Fibroblast of skin of right quadriceps (primary cell): ENCODE measurements at places on chromosomes 16 and 17.

GRCh38 chr17:30248786-30249185 is 13.3 kb upstream of the SLC6A4 start:
- DNase-seq: no peak

GRCh38 chr16:64013856-64014255 is 1108.0 kb downstream of the CDH11 start:
- peak; percentile 18 for DNase-seq

GRCh38 chr16:56351481-56351880 is 73.9 kb downstream of the AMFR start:
- no peak for DNase-seq

GRCh38 chr16:86010680-86011141 is 111.7 kb downstream of the IRF8 start:
- no peak for DNase-seq
